B cell (primary cell): ENCODE measurements at places on chromosomes 13 and 19. TPM values are rescaled to one million over a fixed set of nuclear protein-coding genes. Genes with fewer than 3 reads are reported as not detected.

DNA sequence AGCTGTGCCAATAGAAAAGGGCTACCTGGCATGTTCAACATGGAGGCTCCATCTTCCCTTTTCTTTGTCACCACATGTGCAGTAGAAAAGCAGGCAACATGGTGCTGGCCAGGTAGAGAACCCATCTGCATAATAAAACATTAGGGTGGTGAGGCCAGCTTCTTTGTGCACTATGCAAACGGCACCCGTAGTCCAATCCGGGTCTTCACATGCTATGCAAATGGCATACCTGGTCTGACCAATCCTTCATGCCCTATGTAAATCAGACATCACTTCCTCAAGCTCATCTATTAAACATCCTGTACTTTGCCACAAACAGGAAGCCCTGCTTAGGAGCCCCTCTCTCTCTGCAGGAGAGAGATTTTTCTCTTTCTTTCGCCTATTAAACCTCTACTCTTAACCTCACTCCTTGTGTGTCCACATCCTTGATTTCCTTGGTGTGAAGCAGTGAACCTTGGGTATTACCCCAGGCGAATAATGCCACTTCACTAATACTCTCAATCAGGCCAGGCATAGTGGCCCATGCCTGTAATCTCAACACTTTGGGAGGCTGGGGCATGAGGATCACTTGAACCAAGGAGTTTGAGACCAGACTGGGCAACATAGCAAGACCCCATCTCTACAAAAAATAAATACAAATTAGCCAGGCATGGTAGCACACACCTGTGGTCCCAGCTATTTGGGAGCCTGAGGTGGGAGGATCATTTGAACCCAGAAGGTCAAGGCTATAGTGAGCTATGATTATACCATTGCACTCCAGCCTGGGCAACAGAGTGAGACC is 111.3 kb upstream of the MRI1 start:
- DNase-seq = no peak
- peaks cover 8% of the 10 kb centered on the region for H3K4me1 ChIP-seq
- no peaks in the 10 kb centered on the region for H3K36me3 ChIP-seq
- H3K27me3 ChIP-seq = no peaks in the 10 kb centered on the region
- no peak overlapping the region for H3K27ac ChIP-seq

DNA sequence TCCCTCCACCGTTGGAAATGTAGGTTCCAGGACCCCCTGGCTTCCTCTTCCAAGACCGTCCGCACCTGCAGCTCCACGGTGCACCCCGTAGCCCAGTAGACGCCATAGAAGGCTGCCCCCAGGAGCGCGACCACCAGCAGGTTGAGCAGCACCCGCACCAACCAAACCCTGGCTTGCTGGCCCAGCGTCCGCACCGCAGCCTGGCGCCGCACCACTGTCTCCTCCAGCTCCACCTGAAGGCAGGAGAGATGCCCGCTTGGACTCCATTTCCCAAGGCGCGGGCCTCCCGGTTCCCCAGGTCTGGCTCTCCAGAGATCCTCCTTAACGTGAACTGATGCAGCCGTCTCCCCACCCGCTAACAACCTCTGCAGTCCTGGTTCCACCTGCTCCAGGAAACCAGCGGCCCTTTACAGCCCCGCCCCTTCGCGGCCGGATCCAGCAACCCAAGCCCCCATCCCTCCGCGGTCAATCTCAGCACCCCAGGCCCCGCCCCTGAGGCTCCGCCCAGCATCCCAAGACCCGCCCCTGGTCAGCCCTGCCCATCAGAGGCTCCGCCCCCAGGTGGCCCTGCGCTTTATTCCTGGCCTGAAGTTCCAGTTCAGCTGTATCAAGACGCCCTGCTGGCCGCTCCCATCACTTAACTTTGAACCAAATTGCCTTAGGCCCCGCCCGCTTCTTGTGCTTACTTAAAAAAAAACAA is 5.0 kb upstream of the LENG1 start:
- H3K27me3 ChIP-seq = peaks cover 22% of the 10 kb centered on the region
- no peak for DNase-seq
- H3K27ac ChIP-seq = no peak overlapping the region
- H3K36me3 ChIP-seq = no peaks in the 10 kb centered on the region

The LPAR6 gene
- 0.80 and 1.0 TPM in 2 replicates for total RNA-seq

The ARHGEF18 gene
- 86.8 and 94.9 TPM in 2 replicates for total RNA-seq

The KLF1 gene
- total RNA-seq = not detected in 2 replicates
